ENCODE measurements at places on chromosomes 3 and 15.

DNA sequence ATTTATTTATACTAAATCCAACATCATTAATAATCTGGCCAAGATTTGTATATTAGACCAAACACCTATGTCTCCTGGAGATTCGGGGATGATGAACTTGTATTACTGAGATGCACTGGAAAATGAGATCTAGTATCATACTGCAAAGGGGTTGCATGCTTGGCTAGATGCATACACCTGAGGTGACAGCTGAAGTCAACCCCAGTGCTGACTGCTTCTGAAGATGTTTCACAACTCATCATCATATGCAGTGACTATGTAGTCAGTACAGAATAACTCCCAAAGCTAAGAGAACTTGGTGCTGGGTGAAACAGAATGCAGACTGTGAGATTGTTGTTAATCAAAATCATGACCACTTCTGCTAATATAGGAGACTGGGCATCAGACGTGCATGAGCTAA, 1114.2 kb downstream of the NSUN3 start:
- DNase-seq, result no peak

GRCh38 chr3:73235768-73236167, 174.3 kb downstream of the EBLN2 start:
- no peak for DNase-seq

- no peak for DNase-seq
Measured at GRCh38 chr3:194196876-194197275, 60.9 kb downstream of the HES1 start.

DNA sequence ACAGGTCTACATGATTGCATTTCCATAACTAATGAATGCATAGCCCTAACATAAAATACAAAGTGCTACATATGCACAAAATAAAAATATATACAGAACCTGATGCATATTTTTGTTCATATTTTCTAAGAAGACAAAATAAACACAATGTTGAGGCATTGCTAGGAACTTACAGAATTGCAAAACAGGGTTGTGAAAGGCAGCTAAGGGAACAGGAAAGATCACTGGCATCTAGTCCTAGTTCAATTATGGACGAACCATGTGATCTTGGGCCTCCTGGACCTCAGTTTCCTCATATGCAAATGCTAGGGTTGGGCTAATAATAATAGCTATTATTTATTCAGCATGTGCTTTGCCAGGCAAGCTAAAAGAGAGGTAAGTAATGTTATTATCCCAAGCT, 15.5 kb upstream of the NCEH1 start:
- DNase-seq, result no peak

GRCh38 chr3:54960082-54960481, 32.2 kb upstream of the LRTM1 start:
- no peak for DNase-seq

DNA sequence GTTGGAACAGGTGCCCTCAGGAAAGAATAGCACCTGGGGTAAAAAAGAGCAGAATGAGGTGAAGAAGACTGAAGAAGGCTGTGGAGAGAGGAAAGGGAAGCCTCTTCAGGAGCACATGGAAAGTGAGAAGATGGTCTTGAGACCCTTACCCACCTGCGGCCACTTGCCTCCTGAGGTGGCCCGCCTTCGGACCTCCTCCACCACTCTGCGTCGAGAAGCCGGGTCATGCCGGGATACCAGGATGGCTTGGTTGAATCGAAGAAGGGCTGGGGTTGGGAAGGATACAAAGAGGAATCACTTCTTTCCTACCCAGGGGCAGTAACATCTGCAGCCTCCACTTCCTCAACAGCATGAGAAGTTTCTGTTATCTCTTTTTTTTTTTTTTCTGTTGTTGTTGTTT, 3.0 kb downstream of the LPCAT4 start:
- DNase-seq, result no peak
